Hypothalamus (tissue), 51 donors: ENCODE measurements at places on chromosomes 5 and 9.

DNA sequence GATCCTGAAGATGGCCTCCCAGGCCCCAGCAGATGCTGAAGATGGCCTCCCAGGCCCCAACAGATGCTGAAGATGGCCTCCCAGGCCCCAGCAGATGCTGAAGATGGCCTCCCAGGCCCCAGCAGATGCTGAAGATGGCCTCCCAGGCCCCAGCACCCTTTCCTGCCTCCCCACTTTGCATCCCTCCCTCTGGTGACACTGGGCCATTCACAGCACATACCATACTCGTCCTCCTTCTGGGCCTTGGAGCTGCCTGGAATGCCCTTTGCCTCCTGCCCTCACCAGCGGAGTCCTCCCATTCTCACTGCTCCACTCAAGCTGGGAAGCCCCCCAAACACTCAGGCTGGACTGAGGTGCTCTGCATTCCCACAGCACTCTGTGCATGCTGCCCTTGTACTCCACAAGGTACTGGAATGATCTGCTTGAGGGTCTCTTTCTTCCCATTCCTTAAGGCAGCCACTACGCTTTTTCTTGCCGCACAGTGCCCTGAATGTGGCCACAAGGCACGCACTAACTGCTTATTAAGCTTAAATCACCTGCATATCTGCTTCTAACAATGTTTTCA lies 550.0 kb downstream of the BNC2 start:
- DNase-seq: no peak

DNA sequence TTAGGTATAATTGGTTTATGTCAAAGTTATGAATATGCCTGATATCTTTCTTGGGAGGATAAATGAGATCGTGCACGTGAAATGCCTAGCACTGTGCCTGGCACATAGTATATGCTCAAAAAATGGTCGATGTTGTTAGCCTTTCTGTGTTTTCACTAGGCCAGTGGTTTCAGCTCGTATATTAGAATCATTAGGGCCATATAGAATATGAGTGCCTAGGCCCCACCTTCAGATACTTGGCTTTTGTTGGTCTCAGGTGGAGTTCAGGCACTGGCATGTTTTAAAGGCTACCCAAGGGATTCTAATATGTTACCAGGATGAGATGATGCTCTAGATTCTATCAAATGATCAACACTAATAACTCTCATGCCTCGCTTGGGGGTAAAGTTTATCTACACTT lies 56.8 kb downstream of the ELL2 start:
- no peak for DNase-seq

- DNase-seq: no peak
These were observed 8.7 kb upstream of the GFRA3 start for GRCh38 chr5:138282920-138283742.

DNA sequence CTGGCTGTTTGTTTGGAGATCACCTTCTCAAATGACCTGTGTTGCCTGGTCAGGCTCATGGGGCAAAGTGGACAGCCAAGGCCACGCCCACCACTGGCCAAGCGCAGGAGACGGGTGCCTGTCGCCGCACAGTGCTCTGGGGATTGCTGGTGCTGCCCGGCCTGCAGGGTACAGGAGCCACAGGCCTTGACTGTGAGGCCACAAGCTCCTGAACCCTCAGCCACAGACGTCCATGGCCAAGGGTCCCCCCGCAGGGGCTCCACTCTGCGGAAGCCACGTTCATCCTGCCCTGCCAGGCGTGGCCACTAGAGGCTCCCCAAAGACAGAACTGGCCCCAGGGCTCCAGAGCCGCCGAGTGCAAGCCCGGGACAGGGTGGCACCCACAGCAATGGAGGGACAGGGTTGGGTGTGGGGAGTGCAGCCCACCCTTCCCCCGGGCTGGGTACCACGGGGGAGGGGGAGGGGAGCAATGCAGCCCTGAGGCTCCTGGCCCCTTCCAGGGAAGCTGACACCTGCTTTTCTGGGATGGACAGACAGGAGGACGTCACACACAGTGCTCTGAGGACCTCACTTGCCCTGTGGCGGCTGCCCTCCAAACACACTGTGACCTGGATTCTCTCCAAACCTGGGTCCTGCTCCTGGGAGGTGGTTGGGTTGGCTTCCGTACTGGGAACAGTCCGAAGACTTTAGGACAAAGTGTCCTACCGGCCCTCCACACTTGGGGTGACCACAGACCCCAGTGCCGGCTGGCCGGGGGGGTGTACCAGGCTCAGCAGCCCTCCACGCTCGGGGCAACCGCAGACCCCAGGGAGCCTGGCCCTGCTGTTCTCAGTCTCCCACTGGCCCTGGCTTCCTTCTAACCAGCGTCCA lies 21.5 kb downstream of the TPPP start:
- DNase-seq: peak; percentile 52

DNA sequence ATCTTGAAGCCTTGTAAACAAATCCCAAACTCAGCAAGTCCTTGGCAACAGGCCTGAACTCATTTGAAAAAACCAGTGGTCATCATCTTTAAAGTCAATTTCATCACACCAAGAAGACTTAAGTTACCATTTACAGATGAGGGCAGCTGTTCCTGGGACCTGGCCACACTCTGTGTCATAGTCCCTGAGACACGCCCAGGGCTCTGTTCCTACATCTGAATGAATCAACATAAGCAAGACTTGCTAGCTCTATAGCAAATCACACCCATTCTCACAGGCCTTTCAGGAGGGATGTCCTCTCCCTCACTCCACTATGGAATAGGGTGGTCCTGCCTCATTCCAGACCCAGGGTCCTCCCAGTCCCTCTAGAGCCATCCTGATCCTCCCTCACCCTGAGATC lies 142.8 kb downstream of the NSG2 start:
- no peak for DNase-seq

- DNase-seq: no peak
These were observed 175.3 kb downstream of the ARL15 start for GRCh38 chr5:54135042-54135441.

- no peak for DNase-seq
These were observed 80.3 kb upstream of the CCDC152 start for GRCh38 chr5:42676362-42676761.

- no peak for DNase-seq
These were observed 92.2 kb upstream of the TBC1D2 start for GRCh38 chr9:98347642-98348041.

GRCh38 chr9:114484854-114485443 lies 20.3 kb downstream of the WHRN start:
- no peak for DNase-seq

DNA sequence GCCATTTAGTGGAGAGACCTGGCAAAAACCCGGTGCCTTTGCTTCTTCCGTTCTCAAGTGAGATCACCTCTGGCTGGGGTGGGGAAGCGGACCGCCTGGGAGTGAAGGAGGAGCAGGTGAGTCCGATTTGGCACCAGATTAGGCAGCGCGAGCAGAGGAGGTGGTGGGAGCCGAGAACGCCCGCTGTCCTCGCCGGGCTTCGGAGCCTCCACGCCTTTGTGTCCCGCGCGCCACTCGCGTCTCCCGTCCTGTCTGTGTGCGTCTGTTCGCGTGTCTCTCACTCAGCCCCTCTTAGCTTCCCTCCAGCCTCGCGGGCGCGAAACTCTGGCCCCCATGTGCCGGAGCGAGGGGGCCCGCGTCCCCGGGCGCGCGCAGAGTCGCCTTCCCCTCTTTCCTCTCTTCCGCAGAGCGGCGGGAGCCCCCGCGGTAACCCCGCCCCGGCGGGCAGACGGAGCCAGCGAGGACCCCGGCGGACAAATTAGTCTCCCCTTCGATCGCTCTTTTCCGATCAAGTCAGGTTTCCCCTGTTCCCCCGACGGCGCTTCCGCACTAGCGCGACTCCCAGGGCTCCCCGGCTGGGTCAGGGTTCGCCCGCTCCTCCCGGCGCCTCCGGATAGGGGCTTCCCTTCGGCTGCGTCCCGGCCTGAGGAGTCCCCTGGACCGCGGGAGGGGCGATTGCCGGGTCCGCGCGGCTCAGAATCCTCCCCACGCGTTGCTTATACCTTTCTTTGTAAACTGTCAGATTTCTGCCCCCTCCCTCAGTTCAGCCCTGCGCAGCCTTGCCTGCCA lies 7.1 kb downstream of the POU4F3 start:
- DNase-seq: no peak

DNA sequence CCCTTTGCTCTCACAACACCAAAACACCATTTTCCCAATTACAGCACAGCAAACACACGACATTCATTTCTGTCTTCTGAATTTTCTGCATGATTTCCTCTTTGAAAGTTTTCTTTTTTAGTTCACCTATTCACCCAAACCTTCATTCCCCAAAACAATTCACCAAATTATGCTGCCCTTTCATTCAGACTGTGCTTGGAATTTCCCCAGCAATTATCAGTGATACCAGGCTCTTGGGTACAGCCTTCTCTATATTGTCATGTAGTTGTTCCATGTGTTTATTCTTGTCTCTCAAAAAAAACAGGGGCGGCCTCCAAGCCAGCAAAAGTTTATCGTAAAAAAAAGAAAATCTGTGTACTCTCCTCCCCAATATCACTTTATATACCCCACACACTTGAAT lies 9.0 kb upstream of the LIX1 start:
- DNase-seq: no peak

- no peak for DNase-seq
These were observed 137.5 kb downstream of the GNA14 start for GRCh38 chr9:77510666-77511065.

GRCh38 chr9:99294850-99295461 lies 72.9 kb downstream of the SEC61B start:
- no peak for DNase-seq

DNA sequence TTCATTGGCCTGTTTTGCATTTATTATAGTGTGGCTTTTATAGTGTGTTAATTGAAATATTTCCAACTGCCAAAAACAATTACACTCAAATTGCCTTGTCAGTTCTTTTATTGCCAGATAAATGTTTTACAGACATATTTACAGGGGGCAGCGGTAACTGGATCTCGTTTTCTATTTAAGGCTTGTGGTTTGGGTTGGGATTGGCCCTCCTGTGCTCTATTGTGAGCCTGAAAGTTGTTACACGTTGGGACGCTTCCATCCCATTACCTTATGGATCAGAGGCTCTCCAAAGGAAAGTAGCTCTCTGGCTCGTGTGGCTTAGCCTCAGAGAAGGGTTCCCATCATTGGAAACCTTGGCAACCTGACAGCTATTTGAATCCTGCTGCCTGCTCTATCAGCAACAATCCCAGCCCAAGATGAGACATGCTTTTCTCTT lies 20.8 kb downstream of the DNAI1 start:
- no peak for DNase-seq

DNA sequence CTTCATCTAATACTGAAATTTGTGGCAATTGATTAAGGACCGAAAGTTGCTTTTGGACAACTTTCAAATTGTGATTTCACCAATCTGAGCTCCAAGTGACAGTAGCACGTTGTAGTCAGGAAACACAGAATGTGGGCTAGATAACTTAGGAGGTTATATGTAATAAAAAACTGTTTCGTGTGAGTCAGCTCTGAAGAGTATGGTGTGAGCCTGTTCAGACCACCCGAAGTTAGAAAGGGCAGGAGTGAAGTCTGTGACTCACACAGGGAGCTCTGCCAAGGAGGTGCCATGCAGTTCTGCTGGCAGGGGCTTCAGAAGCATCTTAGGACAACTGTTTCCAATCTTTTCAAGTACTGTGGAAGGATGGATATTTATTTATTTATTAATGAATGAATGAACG lies 16.4 kb upstream of the ZBTB34 start:
- DNase-seq: no peak

- DNase-seq: no peak
These were observed 464.7 kb downstream of the ZSWIM6 start for GRCh38 chr5:61796773-61797172.

- DNase-seq: no peak
These were observed 52.6 kb upstream of the SUSD3 start for GRCh38 chr9:93005876-93006275.

- no peak for DNase-seq
These were observed 493.5 kb upstream of the WWC1 start for GRCh38 chr5:167797933-167798332.

GRCh38 chr9:93265972-93266371 lies 82.0 kb downstream of the WNK2 start:
- DNase-seq: no peak

DNA sequence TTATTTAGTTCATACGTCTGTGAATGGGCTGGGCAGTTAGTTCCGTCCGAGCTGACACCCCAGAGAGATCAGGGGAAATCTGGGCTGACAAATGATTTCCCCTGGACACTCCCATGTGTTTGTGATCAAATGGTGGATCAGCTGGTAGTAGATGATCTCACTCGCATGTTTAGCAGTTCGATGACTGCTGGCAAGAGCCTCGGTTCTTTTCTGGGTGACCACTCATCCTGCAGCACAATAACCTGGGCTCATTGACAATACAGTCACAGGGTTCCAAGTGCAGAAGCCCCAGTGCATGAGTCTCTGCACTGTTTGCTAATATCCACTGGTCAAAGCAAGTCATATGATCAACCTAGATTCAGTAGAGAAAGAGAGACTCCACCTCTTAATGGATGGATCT lies 155.9 kb downstream of the NR2F1-AS1 start:
- DNase-seq: peak; percentile 10

DNA sequence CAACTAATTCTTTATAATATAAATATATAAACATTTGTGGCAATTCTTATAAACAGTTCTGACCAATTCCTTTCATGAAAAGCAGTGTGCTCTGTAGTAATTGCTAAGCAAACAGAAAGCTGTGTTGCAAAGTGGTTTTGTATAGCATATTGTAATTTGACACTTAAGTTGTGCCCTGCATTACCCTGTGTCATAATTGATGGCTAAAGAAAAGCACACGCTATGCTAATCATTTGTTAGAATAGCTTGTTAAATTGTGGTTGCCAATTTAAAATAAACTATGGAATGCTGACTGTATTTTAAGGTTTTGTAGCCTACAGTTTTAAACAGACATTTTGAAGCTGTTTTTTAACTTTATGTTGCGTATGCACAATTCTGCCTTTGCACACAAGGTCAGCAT lies 140.0 kb downstream of the PBX3 start:
- DNase-seq: no peak

GRCh38 chr5:91318724-91319123 lies 64.4 kb downstream of the ARRDC3 start:
- DNase-seq: no peak

DNA sequence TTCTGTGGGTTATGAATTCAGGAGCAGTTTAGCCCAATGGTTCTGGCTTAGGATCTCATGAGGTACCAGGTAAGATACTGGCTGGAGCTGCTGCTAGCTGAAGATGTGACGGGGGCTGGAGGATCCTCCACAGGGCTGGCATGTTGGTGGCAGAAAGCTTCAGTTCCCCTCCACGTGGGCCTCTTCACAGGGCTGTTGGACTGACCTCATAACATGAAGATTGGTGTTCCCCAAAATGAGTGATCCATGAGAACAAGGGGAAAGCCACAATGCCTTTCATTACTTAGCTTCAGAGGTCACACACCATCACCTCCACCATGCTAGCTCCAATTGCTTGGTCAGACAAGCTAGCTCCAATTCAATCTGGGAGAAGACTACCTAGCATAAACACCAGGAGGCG lies 8.5 kb upstream of the S100Z start:
- no peak for DNase-seq

- DNase-seq: no peak
These were observed 101.8 kb downstream of the TLE4 start for GRCh38 chr9:79673614-79674013.

DNA sequence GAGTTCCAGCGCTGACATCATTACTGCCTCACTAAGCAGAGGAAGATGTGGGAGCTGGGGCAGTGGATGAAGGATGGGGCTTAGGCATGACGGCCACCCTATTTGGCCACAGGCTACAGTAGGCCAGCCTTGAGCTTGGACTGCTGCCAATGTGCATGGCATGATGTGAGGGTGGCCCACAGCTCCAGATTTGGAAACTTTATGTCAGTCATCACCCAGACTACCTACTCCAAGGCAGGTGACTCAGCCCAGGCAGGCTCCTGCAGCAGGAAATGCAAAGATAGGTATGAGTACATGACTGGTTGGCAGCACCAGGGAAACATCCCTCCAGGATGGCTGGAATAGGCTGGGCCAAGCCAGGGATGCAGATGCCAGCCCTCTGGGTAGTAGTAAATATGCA lies 303.6 kb downstream of the SPOCK1 start:
- no peak for DNase-seq
